ENCODE measurements at places on chromosomes 7 and 10.

DNA sequence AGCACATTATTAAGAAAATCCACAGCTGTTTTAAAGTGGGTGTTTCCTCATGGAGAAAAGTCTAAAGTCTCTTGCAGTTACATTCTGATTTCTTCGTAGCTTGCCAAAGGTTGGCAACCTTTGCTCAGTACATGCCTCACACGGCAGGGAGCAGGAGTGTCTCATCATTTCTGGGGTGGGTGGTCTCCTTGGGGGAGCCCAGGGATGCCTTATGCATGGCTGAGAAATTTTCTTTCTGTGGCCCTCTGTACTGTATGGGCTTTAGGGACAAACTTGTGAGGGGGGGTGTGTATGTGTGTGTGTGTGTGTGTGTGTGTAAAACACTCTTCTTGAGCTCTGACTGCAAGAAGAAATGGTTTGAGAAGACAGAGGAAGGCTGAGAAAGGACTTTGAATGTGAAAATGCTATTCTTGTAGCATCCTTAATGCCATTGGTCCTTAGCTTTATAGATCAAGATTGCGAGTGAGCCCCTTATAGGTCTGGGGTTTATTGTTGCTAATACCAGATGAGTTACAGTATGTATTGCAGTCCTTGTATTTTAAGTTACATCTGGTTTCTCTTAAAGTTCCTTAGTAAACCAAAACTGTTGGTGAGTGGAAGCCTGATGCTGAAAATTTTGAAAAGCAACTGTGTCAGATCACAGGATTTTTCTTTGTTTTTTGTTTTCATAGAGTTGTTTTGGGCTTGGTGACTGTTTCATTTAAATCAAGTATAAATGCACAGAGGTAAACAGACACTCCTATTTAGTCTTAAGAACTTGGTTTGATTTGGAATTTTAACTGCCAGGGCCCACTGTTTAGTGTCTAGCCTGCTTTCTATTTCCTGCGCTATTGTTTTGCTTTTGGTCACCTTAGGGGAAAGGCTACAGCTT is 242.0 kb downstream of the BICC1 start:
- peak; percentile 19 for DNase-seq

DNA sequence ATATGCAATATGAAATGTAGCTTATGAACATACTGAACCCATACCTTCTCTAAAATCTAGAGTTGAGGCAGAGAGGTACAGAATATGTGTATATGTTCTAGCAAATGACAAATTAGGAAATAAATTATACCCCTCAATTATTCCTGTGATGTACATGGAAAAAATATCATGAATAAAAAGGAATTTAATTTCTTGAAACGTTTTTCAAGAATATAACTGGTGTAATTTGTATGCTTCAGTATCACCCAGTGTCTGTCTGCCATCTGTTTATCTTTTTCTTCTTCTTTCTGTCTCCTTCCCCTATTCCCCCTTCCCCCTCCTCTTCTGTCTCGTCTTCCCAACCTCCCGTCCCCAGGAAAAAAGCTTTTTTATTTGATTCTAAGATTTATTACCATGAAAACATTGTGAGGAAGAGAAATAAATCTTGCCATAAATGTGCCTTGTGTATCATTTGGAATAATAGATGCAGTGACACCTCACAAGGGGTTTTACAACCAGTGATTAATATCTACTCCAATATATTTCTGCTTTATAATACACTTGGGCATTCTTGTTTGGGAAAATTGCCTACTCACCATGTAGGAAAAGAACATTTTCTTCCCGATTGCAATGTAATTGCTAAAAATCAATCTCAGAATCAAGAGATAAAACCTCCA is 12.2 kb downstream of the LANCL2 start:
- no peak for DNase-seq

DNA sequence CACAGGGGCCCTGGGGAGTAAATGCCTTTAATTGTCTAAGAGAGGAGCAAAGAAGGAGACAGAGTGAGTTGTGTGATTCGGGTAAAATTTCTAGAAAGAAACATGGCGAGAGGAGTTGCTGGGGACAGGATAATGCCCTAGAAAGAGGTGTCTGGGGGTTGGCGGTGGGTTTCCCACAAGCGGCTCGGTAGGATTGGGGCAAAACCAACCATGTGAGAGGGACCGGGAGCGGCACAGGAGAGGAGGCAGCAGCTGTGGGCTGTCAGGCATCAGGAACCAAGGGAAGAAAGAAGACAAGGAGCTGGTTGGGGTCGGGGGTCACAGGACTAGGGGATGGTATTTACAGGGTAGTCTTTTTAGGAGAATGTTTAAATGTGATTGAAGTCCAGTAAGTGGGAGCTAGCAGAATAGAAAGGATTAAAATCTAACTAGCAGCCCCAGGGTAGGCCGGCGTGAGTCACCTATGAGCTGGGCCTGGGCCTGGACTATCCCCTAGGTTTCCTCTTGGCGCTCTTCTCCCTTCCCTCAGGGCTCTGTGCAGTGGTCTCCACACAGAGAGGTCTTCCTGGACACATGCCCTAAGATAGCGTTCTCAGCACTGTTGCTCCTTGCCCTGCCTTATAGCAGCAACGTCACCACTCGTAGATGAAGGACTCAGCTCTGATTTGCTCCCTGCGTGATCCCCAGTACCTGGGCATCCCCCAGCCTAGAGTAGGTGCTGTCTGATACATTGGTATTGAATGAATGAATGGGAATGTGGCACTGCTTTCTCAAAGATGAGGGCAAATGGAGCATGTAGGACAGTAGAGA is 32.6 kb downstream of the IKZF1 start:
- no peak for DNase-seq

DNA sequence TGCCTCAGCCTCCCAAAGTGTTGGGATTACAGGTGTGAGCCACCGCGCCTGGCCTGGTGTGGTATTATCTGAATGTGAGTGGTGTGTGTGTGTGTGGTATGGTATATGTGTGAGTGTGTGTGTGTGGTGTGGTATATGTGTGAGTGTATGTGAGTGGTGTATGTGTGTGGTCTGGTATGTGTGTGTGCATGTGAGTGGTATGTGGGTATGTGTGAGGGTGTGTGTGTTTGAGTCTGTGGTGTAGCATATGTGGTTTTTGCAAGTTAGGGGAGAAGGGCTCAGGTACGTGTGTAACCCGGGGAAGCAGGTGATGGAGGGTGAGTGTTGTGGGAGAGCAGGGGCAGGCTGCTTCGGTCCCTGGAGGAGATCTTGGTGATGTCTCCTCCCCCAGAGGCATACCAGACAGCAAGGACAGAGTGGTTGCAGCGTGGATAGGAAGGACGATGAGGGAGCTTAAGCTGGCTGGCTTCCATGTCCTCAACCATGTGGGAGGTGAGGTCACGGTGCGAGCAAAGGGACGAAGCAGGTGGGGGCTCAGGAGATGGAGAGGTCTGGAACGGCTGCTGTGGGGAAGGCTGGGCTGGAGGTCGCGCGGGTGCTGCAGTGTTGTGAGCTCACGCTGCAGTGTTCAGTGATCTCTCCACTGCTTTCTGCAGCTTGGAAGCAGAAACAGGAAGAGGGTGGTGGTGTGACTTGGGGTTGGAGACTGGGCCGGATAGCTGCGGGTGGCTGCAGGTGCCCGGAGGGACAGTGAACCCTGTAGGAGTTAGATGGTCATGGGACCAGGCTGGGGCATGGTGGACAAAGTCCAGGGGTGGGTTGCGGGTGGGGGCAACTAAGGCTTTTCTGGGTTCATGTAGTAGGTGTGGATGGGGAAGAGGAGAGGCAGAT is 5.0 kb downstream of the ZYX start:
- DNase-seq: peak; percentile 45

- DNase-seq: no peak
Measured at GRCh38 chr7:148700661-148701064, 2.0 kb downstream of the CUL1 start.

- no peak for DNase-seq
Measured at GRCh38 chr10:15704581-15704968, 15.1 kb downstream of the ITGA8 start.

DNA sequence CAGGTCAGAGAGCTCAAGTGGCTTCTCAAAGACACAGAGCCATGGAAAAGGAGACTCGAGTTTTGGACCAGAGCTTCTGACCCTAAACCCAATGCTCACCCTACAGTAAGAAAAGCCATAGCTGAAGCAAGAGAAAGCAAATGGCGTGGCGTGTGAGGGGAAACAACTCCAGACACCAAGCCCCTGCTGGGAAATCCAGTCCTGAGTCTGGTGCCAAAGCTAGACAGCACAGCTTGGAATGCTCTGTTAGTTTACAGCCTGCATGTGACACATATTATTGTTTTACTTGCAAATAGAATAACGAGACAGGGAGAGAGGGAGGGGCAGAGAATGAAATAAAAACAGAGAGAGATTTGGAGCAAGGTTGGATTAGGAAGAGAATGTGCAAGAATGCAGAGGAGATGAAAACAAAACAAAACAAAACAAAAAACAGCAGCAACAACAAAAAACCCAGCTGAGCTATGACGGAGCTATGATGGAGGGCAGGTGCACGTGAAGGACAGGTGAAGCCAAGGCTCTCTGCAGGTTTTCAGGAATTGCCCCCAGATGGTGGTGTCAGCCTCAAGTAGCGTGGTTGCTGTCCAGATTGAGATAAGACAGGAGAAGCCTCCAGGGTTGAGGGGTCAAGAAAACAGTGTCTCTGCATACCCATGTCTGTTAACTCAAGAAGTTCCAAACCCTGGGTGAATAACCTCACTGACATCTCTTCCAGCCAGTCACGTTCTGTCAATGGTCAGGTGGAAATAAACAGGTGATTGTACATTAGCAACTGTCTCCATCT is 69.7 kb upstream of the LRRC18 start:
- DNase-seq: no peak

DNA sequence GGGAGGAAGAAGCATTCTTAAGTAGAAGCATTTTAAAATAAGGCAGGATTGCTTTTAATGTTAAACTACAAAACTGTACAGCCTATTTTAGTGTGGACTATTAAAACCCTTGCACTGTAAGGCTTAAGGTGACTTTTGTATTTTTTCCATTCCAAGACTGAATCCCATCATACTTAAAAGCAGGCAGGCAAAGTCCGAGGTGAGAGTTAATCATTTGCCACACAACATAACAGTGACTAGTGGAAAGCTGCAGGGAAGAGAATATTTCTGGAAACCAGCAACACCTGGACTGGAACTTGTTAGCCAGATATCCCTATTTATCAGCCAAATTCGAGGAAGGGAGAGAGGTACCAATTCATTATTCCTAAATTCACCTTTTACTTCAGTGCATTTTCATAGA is 3.5 kb downstream of the PRR15 start:
- no peak for DNase-seq

DNA sequence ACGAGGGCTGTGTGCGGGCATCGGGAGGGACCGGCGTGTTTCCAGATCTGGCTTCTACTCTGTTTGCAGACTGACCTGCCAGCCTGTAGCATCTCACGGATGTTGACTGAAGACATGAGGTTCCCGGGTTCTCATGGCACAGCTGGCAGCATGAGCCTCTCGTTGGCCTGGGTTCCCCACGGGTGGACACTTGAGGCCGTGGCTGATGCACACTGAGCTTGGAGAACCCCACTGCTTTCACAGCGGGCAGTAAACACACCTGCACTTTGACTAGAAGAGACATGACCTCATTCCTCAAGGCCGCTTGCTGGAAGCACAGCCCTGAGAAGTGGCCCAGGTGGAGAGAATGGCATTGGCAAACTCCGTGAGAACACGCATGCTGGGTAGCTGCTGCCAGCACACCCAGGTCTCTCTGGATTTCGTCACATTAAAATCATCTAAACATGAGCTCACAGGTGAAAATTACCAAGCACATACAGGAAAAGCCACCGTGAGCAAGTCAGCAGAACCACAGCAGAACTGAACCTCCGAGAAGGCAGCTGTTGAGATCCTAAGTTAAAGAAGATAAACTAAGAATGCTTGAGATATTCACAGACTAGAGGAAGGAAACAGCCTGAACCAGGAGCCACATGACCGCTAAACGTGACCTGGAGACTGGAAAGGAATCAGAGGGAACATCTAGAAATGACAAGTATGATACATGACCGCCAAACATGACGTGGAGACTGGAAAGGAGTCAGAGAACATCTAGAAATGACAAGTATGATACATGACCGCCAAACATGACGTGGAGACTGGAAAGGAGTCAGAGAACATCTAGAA is 32.5 kb downstream of the BNIP3 start:
- no peak for DNase-seq

- DNase-seq: no peak
Measured at GRCh38 chr10:34237898-34238455, 577.1 kb downstream of the PARD3 start.

- no peak for DNase-seq
Measured at GRCh38 chr10:122703483-122704448, 4.1 kb upstream of the C10orf120 start.

All from ovary (tissue), 10 donors.